Cardiac muscle cell (in vitro differentiated cells and primary cell): ENCODE measurements at places on chromosomes 16 and 17. TPM values are rescaled to one million over a fixed set of nuclear protein-coding genes. Genes with fewer than 3 reads are reported as not detected.

WNT9B gene
- 0.33 TPM in 1 of 2 replicates, not detected in the other for polyA plus RNA-seq

SLX4 gene
- 2.9 and 3.6 TPM in 2 replicates for polyA plus RNA-seq

- no peak for DNase-seq
- no peak overlapping the region for H3K27ac ChIP-seq
- no peaks in the 10 kb centered on the region for H3K36me3 ChIP-seq
- peaks cover 19% of the 10 kb centered on the region for H3K4me1 ChIP-seq
- H3K4me3 ChIP-seq: no peak overlapping the region
- H3K27me3 ChIP-seq: no peaks in the 10 kb centered on the region
Observed at GRCh38 chr16:586047-586644, 3.7 kb upstream of the RAB40C start.

DNA sequence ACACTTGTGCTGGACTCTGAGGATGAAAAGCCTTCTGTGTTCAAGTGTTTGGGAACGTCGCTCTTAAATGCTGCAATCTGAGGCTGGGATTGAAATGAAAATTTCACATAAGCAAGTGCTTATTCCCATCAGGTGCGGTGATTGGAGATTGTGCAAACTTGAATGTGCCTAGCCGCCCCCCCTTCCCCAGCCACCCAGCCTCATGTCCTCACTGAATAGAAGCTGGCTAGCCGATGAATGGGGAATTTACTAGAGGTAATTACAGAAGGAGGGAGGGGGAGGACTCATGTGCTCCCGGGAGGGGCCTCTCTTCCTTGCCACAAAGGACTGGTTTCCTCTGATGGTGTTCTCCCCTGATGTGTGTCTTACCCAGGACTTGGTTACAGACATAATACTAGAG is 544.8 kb upstream of the EEF2KMT start:
- peaks cover 9% of the 10 kb centered on the region for H3K27me3 ChIP-seq
- no peak overlapping the region for H3K4me3 ChIP-seq
- H3K36me3 ChIP-seq: no peaks in the 10 kb centered on the region
- no peak for DNase-seq
- no peaks in the 10 kb centered on the region for H3K4me1 ChIP-seq
- no peak overlapping the region for H3K27ac ChIP-seq

OTOP2 gene
- not detected in 2 replicates for polyA plus RNA-seq

OXLD1 gene
- polyA plus RNA-seq: 85.5 and 104 TPM in 2 replicates

DNA sequence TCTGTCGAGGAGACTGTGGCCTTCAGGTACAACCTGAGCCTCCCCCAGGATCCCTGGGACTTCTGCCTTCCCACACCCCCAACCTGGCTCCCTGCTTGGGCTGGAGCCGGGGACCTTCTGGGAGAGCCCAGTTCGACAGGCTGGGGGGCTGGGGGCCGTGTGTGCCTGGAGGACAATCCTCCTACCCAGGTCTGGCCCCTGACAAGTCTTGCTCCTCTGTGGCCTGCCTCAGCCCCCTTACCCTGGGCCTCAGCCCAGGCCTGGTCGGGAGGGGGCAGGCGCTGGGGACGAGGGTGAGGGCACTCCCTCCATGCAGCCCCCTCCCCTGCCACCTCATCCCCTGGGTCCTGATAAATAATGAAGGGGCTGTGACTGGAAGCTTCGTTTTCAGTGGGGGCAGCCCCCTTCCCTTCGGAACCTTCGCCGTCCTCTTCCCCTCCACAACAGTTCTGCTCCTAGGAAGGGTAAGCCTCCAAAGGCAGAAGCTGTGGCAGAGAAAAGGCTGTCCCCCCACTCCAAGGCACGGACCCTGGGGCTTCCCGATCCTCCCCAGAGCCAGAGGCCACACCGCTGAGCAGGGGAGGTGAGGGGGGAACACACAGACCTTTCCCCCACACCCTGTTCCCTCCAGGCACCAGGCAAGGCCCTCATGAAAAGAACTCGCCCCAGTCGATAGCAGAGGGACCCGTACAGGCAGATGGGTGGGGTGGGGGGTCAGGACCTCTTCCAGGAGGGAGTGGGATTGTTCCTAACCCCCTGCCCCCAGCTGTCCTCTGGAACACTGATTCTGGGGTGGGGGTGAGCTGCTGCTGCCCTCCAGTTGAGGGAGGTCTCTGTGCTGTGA is 5.0 kb upstream of the BAHCC1 start:
- no peaks in the 10 kb centered on the region for H3K36me3 ChIP-seq
- H3K4me1 ChIP-seq: peaks cover 71% of the 10 kb centered on the region
- peak overlapping the region; percentile 89 for H3K27ac ChIP-seq
- DNase-seq: no peak
- H3K4me3 ChIP-seq: peak overlapping the region; percentile 8

GRCh38 chr16:78877114-78877655 is 723.4 kb downstream of the MAF start:
- no peaks in the 10 kb centered on the region for H3K4me1 ChIP-seq
- H3K4me3 ChIP-seq: no peak overlapping the region
- no peak overlapping the region for H3K27ac ChIP-seq
- no peaks in the 10 kb centered on the region for H3K27me3 ChIP-seq

- H3K36me3 ChIP-seq: no peaks in the 10 kb centered on the region
- no peak for DNase-seq
- H3K4me3 ChIP-seq: no peak overlapping the region
Observed at GRCh38 chr17:34291721-34292348, 6.3 kb downstream of the CCL11 start.
